Stimulated activated naive CD4-positive, alpha-beta T cell treated with Interleukin-2 at 50 U/mL for 16 hours (primary cell): ENCODE measurements at places on chromosomes 4 and X.

DNA sequence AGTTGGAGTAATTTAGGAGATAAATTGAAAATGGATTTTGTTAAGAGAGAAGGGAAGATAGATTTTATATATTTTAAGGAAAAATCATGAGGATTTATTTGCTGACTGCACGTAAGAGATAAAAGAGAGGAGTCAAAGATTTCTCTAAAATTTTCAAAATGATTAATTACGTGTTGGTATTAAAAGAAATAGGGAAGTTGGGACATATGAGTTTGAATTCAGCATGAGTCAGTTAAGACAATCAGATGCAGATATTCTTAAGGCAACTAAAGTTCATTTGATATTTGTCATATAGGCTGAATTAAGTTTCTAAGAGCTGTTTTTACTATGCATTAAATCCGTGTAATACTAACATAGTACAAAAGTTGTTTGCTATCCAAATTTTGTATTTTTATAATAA lies 46.9 kb downstream of the TET2 start:
- DNase-seq = no peak

DNA sequence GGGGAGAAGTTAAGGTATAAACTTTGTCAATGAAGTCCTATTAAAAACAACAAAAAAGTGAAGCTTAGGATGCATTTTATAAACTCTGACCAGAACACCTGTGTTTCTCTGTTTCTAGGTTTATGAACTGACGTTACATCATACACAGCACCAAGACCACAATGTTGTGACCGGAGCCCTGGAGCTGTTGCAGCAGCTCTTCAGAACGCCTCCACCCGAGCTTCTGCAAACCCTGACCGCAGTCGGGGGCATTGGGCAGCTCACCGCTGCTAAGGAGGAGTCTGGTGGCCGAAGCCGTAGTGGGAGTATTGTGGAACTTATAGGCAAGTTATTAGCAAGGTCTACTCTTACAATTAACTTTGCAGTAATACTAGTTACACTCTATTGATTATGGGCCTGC lies 46.6 kb downstream of the HTT start:
- no peak for DNase-seq

- DNase-seq = no peak
Observed at GRCh38 chr4:100842856-100843255, 325.0 kb upstream of the EMCN start.

DNA sequence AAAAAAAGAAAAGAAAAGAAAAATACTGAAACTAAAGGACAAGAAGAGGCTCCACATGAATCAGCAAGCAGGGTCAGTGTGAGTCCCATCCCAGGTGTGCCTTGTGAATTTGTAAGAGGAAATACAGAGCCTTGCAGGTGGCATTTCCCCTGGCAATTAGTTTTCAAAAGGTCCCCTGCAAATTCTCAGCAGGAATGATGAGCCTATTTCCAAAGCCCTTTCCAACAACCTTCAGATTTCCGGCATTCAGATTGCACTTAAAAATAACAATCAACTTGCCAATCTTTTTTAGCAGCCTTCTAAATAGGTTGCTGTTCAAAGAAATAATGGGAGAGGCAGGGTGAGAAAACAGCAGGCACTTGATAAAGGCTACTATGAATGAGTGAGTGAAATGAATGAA lies 66.4 kb upstream of the OR13H1 start:
- no peak for DNase-seq

- no peak for DNase-seq
Observed at GRCh38 chr4:42501624-42502401, 104.5 kb downstream of the SHISA3 start.

DNA sequence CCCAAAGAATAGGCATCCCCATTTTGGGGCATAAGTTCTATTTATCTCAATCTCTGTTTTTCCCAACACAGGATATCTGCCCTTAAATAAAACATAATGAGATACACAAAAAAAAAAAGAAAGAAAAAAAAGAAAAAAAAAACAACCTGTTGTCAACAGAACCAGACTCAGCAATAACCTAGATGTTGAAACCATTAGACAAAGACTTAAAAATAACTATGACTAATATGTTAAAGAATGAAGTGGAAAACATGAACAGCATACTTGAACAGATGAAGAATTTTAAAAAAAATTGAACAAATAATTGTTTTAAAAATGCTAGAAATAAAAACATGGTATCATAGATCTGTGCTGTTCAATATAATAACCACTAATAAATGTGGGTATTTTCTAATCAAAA lies 93.4 kb upstream of the RXFP1 start:
- no peak for DNase-seq

DNA sequence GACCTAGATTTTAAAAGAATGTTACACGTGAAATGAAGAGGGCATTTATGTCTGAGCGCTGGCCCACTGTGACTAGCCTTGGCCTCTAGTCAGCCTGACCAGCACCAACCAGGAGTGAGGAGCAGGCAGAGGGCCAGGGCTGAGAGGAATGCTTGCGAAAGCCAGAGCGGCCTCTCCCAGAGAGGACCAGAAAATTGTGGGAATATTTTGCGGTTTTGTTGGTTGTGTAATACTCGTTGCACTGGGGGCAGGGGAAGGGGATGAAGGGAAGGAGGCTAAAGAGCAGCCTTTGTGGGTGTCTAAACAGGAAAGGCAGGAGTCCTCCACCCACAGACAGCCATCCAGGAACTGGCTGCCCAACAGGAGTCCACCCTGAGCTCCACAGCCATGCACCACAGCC lies 3.8 kb downstream of the GABRE start:
- no peak for DNase-seq

GRCh38 chrX:99398545-99398944 lies 1011.5 kb downstream of the PCDH19 start:
- DNase-seq = no peak

DNA sequence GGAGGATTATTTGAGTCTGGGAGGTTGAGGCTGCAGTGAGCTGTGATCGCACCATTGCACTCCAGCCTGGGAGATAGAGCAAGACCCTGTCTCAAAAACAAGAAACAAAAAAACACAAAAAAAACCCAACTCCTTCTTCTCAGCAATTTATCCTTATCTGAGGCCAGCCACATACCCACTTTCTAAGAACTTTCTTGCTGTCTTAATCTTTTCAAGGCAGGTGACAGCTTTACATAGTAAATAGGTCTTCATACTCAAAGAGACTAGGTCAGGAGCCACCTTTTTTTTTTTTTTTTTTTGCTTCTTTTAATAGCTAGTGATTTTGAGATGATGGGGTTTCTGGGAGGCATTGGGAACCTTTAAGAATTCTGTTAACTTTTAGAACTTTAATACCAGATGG lies 26.1 kb upstream of the ZCCHC13 start:
- no peak for DNase-seq
